Skeletal muscle cell (primary cell): ENCODE measurements at places on chromosomes 6 and 20.

DNA sequence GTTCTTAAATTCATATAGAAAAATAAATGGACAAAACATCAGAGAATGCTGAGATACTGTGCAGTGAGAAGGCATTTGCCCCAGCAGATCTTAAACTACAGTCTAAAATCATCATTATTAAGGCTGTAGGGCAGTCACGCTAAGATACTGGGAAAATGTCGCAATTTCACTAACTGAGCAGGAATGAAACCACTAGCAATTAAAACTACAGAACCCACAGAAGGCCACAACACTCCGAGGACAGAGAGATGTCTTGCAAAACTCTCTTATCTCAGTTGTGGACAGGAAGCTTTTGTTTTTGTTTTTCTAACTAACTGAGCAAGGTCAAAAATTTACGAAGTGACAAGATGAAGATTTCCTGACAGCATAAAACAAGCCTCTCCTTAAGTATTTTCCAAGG is 18.2 kb downstream of the GNAS-AS1 start:
- DNase-seq: no peak

DNA sequence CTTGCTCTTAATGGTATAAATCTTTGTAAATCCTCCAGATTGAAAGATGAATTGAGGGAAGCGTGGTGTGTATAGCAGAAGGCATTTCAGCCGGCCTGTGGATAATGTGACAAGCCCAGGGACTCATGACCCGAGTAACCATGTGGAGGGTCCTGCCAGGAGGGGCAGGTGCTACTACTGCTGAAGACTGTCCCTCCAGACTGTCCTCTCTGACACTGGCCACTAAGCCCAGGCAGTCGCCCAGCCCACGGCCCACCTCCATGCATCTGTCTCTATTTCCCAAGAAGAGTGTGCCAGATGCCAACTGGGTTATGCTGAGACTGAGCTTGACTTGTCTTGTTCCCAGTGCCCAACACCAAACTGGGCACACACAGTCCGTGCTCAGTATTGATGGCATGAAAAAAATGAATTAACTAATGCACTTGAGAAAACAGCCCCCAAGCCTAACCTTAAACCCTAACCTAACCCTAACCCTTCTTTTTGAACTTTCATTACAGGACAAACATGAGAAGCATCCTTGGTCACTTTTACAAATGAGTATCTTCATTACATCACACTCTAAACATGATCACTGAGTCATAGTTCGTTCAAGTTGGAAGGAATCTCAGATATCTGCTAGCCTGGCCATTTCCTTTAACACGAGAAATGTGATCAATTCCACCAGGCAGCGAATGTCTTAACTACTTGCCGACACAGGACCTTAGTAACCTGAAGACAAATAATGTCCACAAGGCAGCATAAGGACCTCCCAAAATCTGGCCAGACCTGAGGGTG is 182.2 kb upstream of the RREB1 start:
- DNase-seq: no peak

GRCh38 chr6:167530951-167531350 is 206.1 kb downstream of the TTLL2 start:
- DNase-seq: no peak

DNA sequence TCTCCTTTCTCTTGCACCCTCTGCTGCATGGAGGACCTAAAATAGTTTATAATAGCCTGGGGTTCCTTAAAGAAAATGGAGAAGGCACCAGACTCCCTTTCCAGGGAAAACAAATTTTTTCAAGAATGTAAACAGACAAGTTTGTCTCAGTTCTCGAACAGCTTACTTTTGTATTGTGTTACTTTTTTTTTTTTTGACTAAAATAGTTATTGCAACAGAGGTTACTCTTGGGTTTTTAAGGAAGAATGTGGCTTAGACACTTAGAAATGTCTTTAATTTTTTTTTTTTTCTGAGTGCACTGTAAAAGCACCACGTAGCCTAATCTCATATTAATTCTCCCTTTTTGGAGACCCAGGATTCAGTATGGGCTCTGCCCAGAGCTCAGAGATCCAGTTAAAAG is 148.7 kb upstream of the CARMIL1 start:
- no peak for DNase-seq

- no peak for DNase-seq
Observed at GRCh38 chr6:91926827-91927226, 1340.0 kb upstream of the MAP3K7 start.

GRCh38 chr6:145453376-145453775 is 281.9 kb downstream of the EPM2A start:
- DNase-seq: no peak

- DNase-seq: no peak
Observed at GRCh38 chr20:32450484-32451061, 92.4 kb downstream of the ASXL1 start.

- DNase-seq: no peak
Observed at GRCh38 chr6:53648184-53648943, 17.2 kb downstream of the KLHL31 start.

- no peak for DNase-seq
Observed at GRCh38 chr6:142953373-142954273, 8.6 kb upstream of the HIVEP2 start.

DNA sequence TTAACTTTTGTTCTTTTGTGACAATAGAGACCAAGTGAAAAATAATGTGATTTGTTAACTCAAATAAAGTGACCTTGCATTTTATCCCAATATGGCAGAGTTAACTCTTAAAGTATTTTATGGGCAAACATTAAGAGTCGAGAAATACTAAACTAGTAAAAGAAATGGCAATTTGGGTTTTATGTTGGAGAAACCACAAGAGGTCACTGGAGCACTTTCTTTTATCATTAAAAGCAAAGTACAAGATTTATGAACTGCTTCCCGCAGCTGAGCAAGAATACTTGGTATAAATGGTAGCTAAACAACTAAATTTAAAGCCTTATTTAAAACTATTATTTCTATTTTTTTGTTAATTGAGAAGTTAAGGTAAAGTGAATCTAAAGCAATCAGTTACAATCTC is 33.5 kb upstream of the MCM9 start:
- no peak for DNase-seq

DNA sequence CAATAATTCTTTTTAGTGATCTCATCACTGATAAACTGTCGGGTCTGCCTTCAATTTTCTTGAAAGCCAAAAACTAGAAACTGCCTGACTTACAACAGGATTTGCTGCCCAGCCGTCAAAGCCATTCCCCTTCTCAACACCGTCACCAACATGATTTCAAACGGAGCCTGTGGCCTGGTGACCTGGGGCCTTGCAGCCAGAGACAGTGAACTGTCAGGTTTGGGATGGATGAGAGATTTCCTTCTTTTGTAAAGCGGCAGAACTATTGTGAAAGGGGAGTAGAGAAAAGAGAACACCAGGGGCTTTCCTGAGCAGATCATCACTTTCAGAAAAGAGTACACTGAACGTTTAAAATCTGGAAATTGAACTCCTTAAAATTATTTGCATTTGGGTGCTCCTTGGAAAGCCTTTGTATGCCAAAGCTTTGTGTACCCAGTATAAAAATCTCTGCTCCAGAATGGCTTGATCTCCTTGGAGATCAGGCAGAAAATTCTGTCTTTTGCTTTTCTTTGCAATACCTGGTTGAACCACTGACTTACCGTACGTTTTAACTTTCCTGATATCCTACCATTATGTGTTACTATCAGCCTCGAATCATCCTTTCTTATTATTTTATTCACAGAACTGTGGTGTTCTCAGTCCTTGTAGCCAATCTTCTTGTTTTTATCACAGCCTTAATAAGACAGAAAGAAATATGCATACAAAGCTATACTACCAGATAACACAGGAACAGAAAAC is 125.2 kb downstream of the PACRG start:
- DNase-seq: no peak

- DNase-seq: no peak
Observed at GRCh38 chr6:113434641-113435040, 422.5 kb upstream of the MARCKS start.

DNA sequence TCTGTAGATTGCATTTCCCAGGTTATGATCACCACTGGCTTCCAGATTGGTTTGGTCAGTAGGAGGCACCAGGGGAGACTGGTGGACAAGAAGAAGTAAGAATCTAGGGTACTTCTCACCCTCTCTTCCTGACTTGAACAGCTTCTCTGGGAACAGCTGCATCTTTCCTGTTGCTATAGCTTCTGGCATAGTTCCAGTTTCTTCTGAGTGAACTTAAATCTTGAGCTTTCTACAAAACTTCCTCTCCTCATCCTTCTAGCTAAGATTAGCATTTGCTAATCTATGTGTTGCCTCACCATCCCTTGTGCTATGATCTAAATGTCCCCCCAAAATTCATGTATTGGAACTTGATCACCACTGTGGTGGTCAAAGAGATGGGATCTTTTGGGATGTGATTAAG is 724.6 kb downstream of the UTRN start:
- DNase-seq: peak; percentile 28

GRCh38 chr6:105359419-105360370 is 43.2 kb downstream of the PREP start:
- peak; percentile 77 for DNase-seq

GRCh38 chr6:136728033-136728939 is 64.0 kb downstream of the MAP3K5 start:
- DNase-seq: no peak

DNA sequence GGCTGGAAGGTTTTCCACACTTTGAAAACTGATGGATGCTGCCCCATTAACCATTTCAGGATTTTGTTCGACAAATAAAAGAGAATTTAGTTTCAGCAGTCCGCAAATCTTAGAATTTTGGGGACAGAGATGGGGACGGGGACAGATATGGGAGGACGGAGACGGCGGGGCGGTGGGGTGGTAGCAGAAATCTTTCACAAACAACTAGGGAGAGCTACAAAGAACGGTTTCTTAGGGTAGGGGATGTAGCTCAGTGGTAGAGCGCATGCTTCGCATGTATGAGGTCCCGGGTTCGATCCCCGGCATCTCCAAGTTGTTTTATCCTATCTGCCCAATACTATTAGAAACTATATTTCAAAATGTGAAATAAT is 15.1 kb downstream of the HMGN4 start:
- DNase-seq: no peak

GRCh38 chr20:7893014-7893730 is 47.1 kb downstream of the HAO1 start:
- DNase-seq: no peak

DNA sequence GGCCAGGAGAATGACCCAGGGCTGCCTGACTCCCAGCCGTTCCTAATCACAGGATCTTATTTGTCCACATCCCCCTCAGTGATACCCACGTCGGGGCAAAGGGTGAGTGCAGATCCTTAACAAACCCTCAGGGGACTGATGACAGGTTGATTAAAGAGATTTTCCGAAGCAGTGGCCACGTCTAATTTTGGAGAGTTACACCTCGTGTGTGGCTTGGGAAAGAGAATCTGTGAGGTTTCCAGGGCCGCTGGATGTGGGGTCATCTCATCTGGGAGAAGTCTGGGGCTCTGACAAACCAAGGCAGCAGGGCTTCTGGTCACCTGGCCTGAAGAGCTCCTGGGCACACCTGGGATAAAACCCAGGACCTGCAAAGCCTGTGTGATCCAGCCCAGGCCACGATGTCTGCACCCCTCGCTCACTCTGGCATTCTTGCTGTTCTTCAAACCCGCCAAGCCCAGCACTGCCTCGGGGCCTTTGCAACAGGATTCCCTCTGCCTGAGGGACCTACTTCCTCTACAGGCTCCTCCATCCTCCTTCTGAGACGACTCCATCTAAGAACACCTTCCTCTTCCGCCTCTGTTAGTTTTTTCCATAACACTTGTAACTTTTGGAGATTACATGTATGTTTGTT is 4.7 kb downstream of the JPH2 start:
- DNase-seq: no peak

GRCh38 chr6:82365016-82365795 is 1.6 kb downstream of the TPBG start:
- DNase-seq: no peak

DNA sequence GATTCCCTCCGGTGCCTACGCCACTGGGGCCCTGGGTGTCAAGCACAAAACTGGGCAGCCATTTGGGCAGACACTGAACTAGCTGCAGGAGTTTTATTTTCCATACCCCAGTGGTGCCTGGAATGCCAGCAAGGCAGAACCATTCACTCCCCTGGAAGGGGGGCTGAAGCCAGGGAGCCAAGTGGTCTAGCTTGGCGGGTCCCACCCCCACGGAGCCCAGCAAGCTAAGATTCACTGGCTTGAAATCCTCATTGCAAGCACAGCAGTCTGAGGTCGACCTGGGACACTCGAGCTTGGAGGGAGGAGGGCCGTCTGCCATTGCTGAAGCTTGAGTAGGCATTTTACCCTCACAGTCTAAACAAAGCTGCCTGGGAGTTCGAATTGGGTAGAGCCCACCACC is 125.3 kb downstream of the FRK start:
- DNase-seq: no peak

- DNase-seq: no peak
Observed at GRCh38 chr20:25507385-25508082, 77.8 kb downstream of the NINL start.

DNA sequence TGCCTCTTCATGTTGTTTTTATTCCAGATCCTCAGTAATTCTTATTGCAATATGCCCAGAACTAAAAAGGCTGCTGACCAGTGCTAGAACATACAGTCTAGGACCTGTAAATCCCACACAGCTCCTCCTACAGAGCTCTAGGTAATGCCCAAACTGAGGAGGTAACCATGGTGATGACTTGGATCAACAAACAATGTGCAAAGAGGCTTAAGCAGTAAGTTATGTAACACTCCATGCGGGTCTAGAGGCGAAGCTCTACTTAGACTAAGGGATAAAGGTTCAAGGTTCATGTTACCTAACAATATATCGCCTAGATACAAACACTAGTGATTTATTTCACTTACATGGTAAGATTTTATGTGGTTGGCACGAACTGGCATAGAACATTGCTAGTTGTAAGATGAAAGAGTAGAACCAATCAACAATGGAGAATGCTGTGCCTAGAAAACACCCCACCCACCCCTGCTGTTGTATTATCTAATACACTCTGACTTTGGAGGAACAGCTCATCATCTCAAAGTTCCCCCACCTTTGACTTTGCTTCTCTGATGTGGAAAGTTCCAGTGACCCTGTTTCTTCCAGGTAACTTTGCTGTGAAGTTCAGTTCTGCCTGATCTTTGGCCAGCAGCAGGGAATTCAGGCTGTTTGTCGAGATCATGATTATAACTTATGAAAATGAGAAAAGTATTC is 242.4 kb downstream of the ALDH8A1 start:
- DNase-seq: no peak

DNA sequence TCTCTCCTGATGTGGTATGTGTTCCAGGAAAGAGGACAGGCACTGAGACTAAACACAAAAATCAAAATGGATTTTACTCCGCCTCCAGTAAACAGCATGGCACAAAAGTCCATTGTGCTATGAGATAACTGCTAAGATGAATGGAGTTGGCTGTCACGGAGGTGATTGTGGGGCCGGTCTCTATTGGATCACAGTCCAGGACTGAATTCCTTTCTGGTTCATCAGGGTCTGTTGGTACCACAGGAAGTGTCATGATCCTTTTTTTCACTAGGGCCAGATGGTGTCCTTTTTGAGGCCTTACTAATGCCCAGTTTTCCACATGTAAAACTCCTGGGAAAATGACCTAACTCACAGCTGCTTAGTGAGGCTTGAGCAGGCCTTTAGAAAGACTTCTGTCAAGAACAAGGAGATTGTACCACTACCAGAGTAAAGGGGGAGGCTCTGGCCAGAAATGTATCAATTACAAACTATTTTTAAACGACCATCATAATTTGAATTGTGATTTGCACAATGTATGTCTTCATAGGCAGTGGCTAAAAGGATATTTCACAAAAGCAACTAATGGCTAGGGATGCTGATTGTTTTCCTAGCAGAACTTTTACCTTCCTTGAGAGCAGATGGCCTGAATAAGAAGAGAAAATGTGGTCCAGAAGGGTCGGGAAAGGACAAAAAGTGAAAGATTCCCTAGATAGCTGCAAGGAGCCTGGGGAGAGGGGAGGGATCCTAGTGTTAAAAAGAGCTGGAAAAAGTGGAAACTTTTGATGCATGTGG is 192.2 kb upstream of the POU3F2 start:
- DNase-seq: no peak

- peak; percentile 45 for DNase-seq
Observed at GRCh38 chr20:59010995-59011873, 4.2 kb upstream of the CTSZ start.
